ENCODE measurements at places on chromosomes 16 and 17.

DNA sequence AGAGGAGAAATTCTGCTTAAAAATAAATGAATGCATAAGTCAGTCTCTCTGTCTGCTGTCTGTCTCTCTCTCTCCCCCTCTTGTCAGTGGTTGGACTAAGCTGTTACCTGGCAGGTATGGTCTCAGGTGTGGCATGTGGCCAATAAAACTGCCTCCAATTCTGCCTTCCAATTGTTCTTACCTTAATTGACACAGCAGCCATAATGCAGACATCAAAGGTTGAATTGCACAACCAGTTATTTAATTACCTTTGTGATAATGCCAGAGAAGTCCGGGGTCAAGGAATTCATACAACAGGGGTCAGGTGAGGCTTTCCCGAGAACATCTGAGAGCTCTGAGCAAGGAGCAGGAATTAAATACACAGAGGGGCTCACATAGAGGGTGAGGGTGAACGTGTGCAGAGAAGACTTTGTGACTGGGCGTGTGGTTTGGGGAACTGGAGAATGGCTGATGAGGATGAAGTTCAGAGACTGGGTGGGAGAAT is 78.8 kb upstream of the CDYL2 start:
- ATAC-seq: no peak

DNA sequence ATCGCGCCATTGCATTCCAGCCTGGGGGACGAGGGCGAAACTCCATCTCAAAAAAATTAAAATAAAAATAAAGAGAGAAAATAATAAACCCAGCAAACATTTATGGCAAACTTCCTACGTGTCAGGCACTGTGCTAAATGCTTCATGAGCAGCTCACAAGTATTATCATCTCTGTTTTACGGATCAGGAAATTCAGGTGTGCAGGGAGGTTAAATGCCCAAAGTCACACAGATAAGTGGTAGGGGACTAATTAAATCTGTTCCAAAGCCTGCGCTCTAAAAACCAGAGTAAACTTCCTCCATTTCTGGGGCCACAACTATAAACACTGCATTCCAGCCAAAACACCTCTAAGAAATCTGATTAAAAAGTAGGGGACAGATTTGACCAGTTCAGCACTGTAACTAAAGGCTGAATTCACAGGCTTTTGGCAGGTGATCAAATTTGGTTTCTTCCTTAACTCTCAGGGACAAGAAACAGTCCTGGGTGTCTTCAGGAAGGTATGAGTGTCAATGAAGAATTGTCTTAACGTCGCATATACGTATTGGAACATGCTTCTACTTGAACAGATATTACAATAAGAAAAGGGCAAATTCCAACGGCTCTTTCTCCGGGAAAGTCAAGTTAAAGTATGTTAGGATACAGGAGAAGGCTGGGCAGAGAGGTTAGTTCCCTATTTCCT is 996 bp downstream of the STRADA start:
- ATAC-seq: no peak

DNA sequence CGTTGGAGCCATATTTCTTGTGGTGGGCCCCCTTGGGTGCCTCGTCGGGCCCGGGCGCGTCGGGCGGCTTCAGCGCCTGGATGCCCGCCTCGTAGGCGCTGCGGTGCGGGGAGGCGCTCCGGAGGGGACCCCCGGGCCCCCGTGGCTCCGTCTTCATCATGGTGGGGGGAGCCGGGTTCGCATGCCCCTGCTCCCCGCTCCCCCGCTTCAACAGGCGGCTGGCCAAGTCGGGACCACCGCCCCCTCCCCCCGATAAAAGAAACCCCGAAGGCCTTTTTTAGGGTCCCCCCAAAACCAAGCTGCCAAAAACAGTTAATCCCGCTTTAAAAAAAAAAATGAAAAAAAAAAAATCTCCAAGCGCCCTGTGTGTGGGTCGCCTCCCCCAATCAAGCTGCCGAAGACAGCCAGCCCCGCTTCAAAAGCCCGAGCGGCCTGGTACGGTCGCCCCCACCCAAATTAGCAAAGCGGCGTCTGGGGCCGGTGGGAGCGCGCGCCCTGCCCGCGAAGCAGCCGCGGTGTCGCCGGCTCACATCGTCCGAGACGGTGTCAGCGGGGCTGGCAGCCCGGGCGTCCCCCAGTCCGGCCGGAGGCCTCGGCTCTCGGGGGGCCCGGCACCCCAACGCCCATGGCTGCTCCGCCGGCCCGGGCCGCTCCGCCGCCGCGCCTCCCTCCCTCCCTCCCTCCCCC is at the start of gene PPP1R9B:
PPP1R9B (minus strand) TSS at position 324 of the 687 bp plus-strand sequence; CDS start at position 160, 164 bp downstream.
- ATAC-seq: peak; percentile 0

GRCh38 chr16:70588565-70588964 is 57.8 kb upstream of the IL34 start:
- ATAC-seq: peak; percentile 35

DNA sequence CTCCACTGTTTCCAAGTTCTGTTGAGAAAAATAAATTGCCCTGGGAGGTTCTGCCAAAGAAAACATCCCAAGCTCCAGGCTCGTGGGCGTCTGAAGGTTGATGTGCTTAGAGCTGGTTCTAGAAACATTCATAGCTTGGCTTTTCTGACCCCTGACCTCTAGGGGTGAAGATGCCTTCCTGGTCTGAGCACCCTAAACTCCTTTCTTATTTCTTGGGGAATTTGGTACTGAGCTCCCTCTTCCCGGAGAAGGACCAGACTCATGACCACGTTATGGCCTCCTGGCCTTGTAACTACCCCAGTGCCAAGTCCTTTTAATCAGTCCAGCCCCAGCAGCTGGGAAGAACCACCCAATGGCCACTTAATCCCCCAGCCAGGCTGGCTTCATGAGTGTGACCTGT is 66.4 kb downstream of the MYH11 start:
- no peak for ATAC-seq

DNA sequence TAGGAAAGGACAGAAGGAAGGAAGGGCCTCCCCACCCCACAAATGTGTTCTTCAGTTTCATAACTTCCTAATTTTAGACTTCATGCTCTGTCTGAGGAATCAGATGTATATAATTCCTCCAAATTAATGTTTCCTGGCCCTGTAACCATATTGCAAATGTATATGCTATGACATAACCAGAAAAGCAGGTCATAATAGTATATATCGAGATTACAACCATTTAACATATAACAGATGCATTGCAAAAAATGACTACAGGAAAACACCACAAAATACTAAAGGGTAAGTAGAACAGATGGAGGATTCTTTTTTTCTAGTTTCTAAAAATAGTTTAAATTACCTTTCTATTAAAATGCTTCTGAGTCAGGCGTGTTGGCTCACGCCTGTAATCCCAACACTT is 3.1 kb upstream of the EXOC7 start:
- no peak for ATAC-seq

DNA sequence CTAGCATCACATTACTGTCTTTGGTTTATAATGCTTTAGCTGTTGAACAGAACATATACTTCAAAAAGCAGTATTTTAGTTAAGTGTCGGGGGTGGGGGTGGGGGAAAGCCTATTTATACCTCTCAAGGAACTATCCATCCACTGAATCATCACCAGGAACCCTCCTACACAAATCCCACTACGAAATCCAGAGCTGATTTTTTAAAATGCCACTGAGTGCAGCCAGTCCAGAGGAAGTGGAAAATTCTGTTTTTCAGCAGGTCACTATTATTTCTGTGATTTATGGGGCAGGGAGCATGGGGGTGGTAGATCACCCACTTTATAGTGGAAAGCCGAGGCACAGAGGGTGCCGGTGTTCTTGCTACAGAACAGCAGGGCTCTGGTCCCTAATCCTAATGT is 284.1 kb downstream of the SOX9 start:
- no peak for ATAC-seq

GRCh38 chr17:16352303-16352666 is 984 bp downstream of the CENPV start:
- no peak for ATAC-seq

DNA sequence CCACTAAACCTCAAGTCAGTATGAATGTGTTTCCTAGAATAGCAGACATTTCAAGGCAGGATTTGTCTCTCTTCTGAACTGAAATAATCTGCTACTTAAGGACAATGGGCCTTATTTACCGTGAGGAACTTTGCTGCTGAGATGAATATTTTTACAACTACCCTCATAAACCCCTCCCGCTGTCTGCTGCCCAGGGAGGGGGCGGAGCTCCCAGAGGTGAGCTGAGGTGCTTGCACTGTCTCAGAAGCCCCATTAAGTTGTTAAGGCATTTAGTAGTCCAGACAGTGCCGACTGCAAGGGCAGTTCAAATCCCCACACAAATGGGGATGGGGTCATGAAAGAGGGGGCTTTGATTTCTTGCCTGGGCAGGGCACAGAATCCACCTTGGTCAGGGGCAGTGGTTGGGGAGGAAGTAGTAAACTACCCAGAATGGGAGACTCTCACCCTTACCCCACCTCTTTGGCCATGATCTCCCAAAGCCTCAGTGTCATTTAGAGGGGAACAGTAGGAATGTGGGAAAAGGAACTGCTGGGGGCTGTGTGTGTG is 19.2 kb downstream of the HNF1B start:
- ATAC-seq: no peak

- ATAC-seq: peak; percentile 26
Observed at GRCh38 chr17:43356999-43357398, 41.8 kb upstream of the ARL4D start.

DNA sequence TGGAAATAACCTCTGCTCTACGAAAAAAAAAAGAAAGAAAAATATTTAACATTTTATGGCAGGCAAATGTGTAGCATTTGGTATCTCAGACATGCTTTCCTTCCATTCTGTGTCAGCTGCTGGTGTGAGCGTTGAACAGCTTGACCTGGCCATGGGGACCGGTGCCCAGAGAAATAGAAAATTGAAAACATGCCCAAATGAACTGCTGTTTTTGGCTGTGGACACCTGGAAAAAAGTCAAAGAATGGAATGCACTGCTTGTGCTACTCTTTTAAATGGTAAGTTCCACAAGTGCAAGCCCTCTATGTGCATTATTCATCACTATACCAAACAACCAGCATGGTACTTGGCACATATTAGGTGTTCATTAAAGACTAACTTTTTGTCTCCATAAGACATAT is 127.2 kb downstream of the CDH8 start:
- ATAC-seq: no peak

All from esophagus mucosa (tissue), 1 donor.